ENCODE measurements at places on chromosomes 7 and 10.

GRCh38 chr7:129827467-129827990 is 125.2 kb downstream of the UBE2H start:
- no peak for DNase-seq

DNA sequence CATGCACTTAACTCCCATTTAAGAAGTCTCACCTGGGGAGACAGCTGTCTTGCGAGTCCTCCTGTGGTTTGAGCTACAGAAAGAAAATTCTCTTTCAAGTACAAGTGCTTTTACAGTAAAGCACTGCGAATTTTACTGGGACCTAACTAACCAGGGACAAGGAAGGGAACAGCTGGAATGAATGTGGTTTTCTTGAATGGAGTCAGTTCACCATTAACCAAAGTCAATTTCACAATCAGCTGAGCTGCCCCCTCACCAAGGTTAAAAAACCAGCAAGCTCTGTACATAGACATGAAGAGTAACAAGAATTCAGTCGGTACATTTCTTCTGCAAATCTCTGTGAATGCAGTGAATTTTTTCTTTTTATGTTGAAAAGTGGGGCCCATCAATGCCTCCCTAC is 56.3 kb downstream of the GFRA1 start:
- DNase-seq, result no peak

- no peak for DNase-seq
These were observed 5.5 kb downstream of the ZP3 start for GRCh38 chr7:76430211-76430610.

GRCh38 chr10:77405771-77406241 is 231.8 kb downstream of the KCNMA1 start:
- DNase-seq, result no peak

GRCh38 chr7:135183478-135183877 is 13.0 kb upstream of the CYREN start:
- no peak for DNase-seq

- DNase-seq, result no peak
These were observed 74.2 kb downstream of the MAD1L1 start for GRCh38 chr7:2158331-2159175.

- no peak for DNase-seq
These were observed 40.8 kb upstream of the TSPAN33 start for GRCh38 chr7:129103561-129104324.

- DNase-seq, result no peak
These were observed 285.0 kb upstream of the HABP2 start for GRCh38 chr10:113267619-113268562.

DNA sequence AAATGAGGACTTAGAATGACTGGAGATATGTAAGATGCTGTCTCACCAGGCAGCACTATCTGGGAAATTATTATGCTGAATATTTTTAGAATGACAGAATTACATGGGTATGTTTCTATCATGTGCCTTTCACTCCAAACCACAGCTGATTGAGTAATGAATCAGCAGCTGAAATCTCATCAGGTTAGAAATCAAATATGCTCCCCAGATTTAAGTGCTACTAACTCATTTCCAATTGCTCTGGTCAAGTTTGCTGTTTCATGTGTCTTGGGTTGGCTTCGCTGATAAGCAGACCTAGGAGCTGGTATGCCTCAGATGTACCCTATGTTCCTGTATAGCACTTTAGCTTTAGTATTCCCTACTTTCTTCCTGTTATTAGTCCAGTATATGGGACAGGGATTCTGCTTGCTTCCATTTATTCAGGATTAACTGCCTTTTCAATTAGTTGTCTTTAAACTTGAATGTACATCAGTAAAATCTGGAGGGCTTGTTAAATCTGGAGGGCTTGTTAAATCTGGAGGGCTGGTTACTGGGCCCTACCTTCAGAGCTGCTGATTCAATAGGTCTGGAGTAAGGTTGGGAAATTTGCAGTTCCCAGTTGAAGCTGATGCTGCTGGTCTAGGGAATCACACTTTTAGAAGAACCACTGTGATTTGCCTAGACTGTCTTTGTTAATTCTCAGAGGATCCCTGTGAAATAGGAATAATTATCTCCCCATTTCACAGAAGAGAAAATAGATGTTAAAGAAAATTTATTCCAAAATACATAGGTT is 172.9 kb downstream of the DKK1 start:
- no peak for DNase-seq

- DNase-seq, result no peak
These were observed 53.6 kb downstream of the VPS41 start for GRCh38 chr7:38855386-38855785.

DNA sequence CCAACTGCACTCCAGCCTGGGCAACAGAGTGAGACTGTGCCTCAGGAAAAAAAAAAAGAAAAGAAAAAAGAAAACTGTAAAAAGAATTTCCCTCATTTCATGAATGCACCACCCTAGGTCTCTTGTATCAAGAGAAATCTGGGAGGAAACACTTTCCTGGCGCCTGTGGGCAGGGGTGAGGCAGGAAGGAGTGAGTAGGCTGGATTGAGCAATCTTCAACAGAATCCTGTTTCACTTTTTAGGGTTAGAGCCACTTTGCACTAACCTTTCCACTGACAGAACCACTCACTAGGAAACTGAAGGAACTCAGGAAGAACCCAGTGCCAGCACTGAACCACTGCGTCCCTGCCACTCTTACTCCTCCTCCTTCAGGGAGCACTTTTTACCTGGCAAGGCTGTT is 282.1 kb downstream of the CCDC3 start:
- no peak for DNase-seq

DNA sequence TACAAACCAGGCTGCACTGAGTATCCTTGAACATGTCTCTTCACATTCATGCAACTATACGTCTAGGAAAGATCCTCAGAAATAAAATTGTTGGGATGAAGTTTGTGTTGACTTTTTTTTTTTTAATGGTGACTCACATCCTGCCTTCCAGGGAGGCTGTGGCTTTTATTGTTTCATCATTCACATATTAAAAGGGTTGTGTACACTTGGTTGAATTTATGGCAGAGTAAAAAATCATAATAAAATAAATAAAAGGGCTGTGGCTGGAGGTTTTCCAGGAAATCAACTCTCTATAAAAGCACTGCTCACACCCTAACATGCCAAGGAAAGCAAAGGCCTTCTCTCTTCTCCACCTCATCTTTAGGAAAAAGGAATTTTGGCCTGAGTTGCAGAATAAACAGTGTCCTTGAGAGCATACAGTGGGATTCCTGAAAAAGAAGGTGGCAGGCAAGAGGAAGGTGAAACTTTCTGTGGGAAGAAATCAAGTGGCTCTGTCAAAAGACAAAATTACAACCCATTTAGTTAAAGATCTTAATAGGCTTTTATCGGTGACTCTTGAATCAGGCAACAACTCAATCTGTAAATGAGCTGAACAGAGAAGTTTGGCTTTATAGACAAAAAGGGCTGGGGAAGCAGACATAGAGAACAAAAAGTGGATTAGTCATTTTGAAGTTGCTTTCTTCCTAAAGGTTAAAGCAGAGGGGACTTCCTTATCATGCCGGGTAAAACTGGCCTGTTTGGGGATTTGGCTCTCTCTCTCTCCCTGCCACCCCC is 41.6 kb upstream of the FHIP2A start:
- DNase-seq, result no peak

DNA sequence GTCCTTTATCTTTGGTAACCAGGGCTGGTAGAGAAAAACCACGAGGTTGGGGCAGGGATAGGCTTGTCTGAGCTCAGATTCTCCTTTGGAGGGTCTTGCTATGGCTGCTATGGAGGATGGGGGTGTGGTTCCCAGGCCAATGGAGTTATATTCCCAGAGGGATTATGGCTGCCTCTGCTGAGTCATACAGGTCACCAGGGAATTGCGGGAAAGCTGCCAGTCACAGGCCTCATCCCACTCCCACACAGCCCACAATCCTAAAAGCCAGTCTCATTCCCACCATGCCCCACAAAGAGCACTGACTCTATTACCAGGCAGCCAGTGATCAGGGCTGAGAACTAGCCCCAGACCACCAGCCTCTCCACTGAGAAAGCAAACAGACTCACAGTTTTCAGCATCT is 316.6 kb upstream of the TMEM229A start:
- DNase-seq, result no peak

DNA sequence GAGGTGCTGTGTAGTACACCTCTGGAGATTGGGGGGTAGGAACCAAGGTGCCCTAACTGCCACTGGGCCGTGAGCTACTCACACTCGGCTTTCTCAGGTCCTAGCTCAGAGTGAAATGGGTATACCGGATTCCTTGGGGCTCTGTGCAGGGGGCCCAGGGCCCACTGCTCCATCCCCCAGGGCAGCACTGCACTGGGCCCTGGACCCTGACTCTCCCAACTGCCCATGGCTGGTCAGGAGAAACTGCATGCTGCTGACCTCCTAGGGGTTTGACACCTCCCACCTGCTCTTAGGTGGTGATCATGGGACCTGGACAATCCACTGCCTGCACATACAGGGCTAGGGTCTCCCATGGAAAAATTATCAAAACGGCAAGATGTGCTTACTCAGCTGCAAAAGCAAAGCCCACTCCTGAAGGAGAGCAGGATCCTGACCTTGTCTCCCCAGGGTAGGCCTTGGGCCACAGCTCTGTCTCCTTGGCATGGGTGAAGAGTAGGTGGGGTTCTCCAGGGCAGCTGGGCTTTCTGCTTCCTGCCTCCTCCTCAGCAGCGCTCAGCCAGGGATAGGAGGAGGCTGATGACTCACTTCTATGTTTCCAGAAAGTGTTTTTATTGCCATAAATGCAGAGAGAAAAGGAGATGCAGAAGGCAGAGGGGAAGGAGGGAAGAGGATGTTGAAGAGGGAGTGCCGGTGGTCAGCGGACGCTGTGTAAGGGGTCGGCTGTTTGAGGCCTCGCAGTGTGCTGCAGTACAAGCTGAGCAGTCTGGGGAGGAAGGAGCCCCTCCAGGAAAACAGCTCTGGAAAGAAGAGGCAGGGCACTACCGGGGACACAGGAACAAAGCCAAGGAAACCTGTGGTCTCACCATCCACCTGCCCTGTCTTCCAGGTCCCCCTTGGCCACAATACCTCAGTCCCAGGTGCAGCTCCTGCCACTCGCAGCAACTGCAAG is 107.8 kb downstream of the ARHGAP22 start:
- DNase-seq, result no peak

DNA sequence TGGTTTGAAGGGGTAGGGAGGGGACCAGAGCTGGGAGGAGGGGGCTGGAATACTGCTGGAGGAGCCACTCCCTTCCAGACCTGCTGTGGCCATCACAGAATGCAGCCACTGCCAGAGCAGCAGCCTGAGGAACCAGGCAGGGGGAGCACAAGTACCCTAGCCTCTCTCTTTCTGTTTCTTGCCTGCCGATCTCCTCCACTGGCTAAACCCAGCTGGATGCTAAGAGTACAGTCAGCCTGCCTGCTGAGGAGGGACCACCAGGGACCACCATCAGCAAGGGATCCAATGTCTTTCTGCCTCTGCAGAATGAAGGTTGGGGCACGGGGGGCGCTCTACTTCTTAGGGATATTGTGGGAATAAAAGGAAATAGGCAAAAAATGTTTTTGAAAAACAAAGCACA is 4.7 kb downstream of the BLVRA start:
- DNase-seq, result no peak

DNA sequence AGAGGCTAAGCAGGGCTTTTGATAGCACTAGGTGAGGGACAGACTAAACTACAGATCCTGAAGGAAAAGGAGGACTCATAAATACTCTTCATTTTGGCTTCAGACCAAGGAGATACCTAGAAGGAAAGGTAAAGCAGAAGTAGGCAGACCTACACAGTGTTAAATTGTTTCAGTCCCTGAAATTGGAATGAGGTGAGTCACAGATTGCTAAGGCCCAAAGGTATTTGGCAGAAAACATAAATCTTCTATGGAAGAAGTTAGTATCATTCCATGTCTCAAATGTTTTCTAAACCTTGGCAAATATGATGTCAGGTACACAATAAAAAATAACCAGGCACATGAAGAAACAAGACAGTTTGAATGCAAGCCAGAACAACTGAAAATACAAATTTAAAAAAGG is 30.0 kb downstream of the MTERF1 start:
- no peak for DNase-seq

DNA sequence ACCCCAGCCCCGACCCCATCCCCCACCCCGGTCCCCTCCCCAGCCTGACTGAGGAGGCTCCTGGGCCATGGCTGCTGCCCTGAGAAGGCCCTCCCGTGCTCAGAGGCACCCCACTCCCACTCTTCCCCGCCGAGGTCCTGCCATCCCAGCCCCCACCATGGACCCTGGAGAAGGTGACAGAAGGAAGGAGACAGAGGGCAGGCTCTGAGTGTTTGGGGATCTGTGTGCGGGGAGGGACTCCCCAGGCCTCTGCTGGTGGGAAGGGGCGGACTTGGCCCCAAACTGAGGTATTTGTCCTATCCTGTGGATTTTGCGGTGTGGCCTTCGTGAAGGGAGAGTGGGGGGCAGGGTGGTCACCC is 53.4 kb downstream of the PWWP2B start:
- DNase-seq, result no peak

- no peak for DNase-seq
These were observed 254.8 kb downstream of the MAD1L1 start for GRCh38 chr7:1977876-1978441.

DNA sequence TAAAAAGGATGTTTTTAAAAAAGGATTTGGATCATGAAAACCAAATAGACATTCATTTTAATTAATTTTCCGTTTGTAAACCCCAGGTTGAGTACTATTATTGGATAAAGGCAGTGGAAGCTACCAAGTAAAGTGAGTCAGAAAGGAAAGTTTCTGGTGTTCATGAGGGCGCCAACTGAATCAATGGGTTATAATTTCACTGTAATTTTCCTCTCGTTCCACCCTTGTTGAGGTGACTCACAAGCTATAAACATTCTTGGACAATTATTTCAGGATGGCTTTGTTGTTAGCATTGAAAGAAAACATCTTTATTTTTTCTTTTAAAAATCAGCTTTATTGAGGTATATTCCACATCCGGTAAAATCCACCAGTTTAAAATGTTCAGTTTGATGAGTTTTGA is 5.1 kb upstream of the FAM133B start:
- no peak for DNase-seq

DNA sequence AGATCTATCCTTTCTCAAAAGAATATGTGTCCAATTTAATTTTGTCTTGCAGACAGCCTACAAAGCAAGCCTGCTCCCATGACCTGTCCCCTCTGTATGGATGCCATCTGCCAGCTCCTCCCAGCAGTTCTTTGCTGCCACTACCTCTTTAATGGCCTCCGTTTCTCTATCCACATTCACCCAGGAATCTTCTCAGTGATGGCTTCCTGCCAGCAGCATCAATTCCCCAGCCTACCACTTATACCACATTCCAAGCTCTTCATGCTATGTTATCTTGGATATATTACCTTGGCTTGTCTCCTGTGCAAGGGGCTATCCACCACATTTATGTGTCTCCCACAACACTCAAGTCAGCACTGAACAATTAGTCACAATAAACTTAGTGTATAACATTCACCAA is 133.2 kb downstream of the VPS50 start:
- DNase-seq, result no peak

GRCh38 chr7:94135180-94135579 is 131.0 kb upstream of the BET1 start:
- DNase-seq, result no peak

GRCh38 chr7:15174485-15174884 is 271.9 kb upstream of the DGKB start:
- no peak for DNase-seq

- DNase-seq, result no peak
These were observed 21.1 kb downstream of the UNCX start for GRCh38 chr7:1253681-1254181.

Measured in NCI-H1417 treated with DMSO at 0.1 percent for 48 hours (cell line).